ENCODE measurements at places on chromosomes 12 and 14. TPM values are rescaled to one million over a fixed set of nuclear protein-coding genes. Genes with fewer than 3 reads are reported as not detected.

DNA sequence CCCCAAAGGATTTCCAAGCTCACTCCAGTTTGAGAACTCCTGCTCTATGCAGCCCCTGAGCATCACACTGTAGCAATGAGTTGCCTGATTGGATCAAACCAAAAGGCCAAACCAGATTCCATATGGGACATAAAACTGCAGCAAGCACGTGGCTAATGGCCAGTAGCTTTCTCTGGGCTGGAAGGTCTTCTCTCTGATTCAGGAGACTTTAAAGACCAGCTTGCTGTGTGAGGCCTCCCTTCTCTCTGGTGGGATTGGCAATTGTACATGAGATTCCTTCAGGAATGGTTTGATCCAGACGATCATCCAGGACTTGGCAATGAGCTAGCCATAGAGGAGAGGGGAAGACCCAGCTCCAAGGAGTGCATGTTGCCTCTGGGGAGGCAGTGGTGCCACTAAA lies 50.2 kb downstream of the WSCD2 start:
- DNase-seq: no peak

DNA sequence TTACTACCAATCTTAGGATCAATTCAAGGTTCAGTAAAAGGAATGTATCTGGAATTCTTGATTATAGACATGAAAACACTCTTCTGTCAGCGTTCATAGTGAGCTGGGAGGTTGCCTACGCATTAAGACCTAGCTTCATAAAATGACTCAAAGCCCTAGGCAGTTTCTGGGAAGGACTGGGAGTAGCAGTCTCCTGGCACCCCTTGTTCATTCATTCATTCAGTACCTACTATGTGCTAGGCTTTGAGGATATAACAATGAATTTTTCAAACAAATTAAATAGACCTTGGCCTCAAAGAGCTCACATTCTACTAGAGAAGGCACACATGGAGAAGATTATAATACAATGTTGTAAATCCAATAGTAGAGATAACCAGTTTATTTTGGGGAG lies 46.1 kb downstream of the MDM2 start:
- no peak for DNase-seq

DNA sequence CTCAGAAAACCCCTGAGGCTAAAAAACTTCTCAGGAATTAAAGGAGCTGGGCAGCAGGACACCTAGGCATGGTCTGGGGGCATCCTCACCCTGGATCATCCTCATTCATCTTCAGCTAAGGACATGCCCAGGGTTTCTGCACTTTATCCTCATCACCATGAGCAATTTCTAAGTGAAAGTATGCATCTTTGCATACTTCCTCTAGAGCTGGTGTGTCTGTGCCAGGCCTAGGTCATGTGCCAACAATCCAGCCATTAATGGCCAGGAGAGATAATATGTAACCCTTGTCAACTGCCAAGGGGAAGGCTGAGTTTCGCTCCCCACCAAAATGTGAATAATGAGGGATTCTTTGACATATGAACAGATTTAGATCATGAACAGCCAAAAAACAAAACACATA lies 160.5 kb downstream of the KITLG start:
- no peak for DNase-seq

GRCh38 chr12:55996201-55996714 lies 818 bp upstream of the SUOX start:
- peak; percentile 71 for DNase-seq

DNA sequence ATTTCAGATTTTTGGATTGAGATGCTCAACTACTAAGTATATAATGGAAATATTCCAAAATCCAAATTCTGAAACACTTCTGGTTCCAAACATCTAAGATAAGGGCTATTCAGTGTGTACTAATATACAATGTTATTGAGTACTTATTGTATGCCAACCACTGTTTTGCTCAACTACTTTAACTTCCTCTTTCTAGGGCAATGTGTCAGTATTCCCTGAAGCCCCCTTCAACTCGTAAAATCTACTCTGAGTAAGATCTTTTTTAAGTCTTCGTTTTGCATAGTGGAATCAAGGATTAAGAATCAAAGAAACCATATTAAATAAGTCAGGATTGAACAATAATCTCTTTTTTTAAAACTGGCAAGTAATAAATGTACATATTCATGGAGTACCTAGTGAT lies 45.5 kb downstream of the SPATA7 start:
- DNase-seq: no peak

DNA sequence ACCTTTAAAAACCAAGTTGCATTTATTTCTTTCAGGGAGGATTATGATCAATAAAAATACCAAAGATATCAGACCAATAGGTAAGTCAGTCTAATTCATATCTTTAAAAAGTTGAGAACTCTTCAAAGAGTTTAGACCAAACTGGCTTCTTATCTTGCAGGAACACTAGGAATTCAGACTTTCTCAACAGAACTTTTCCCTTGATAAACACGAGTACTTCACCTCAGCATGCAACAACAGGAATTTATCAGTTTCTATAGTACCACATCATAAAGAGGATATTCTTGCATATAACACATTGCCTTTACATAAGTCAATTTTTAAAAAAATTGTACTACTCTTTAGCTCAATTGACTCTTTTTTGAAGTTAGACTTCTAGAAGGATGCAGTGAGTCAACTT lies 68.2 kb downstream of the DNAI7 start:
- DNase-seq: no peak

DNA sequence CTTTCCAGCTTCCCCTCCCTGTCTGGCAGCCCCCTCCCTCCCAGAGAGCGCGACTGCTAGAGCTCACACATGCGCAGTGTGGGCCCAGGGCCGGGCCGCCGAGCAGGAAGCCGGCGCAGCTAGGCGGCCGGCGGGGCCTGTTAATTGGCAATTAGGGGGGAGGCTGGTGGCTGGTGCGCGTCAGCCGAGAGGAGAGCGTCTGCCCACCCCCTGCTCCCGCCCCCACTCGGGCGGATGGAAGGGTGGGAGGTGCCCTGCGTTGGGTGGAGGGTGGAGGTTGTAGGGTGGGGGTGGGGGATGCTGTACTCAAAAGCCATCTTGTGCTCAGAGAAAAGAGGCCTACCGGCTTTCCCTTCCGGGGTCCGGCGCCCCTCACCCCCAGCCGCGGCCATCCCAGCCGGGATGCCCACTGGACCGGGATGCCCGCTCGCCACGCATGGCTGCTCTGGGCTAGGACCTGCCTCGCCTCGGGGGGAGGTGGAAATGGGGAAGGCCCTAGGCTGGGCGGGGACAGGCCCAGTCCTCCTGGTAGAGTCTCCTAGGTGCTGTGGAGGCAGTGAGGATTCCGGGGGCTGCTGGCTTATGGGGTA lies 9.2 kb downstream of the HOXC8 start:
- peak; percentile 85 for DNase-seq

GUCY2C gene
- polyA plus RNA-seq: 0.33 TPM

OTUB2 gene
- 1.0 TPM for polyA plus RNA-seq

GRCh38 chr12:2443776-2444175 lies 351.0 kb upstream of the FKBP4 start:
- no peak for DNase-seq

- DNase-seq: no peak
These were observed 53.9 kb upstream of the STRN3 start for GRCh38 chr14:31080056-31080455.

DNA sequence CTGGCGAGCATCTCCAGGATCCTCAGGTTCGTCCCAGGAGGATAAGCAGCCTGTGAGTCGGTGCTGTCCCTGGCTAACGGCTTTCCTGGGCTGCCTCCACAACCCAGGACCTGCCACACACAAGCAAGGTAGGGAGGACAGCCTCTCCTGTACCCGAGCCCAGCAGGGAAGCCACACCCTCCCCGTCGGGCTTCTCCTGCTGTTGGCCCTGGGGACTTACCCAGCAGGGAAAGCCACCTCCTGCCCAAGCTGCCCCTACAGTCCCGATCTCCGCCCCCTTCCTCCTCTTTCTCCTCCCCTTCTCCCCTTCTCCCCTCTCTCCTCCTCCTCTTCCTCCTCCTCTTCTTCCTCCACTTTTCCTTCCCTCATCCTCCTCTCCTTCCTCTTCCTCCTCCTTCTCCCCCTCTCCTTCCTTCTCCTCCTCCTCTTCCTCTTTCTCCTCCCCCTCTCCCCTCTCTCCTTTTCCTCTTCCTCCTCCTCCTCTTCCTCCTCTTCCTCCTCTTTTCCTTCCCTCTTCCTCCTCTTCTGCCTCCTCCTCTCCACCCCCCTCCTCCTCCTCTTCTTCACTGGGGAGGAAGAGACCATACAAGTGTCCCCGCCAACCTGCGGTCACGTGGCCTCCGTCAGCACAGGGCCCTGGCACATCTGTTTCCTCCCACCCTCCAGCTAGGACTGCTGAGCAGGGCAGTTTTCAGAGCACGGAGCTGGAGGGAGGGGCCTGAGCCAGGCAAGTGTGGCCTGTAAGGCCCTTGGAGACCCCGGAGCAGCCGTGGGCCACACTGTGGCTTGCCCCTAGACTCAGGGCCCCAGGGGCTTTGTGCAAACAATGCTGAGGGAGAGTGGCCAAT lies 17.3 kb upstream of the RFLNA start:
- no peak for DNase-seq

TEDC1 gene
- 6.6 TPM for polyA plus RNA-seq

- no peak for DNase-seq
These were observed 502 bp downstream of the SMARCD1 start for GRCh38 chr12:50085615-50086072.

GRCh38 chr12:3973973-3974644 lies 100.9 kb upstream of the PARP11 start:
- no peak for DNase-seq

GRCh38 chr12:114119316-114119715 lies 153.2 kb upstream of the RBM19 start:
- no peak for DNase-seq

DDX51 gene
- 12.5 TPM for polyA plus RNA-seq

- no peak for DNase-seq
These were observed 41.1 kb upstream of the CLMN start for GRCh38 chr14:95360828-95361227.

GRCh38 chr12:91744597-91744996 lies 401.0 kb downstream of the BTG1 start:
- DNase-seq: no peak

- DNase-seq: no peak
These were observed 18.6 kb downstream of the C12orf75 start for GRCh38 chr12:105349138-105349537.

CFAP251 gene
- polyA plus RNA-seq: 0.74 TPM

DNA sequence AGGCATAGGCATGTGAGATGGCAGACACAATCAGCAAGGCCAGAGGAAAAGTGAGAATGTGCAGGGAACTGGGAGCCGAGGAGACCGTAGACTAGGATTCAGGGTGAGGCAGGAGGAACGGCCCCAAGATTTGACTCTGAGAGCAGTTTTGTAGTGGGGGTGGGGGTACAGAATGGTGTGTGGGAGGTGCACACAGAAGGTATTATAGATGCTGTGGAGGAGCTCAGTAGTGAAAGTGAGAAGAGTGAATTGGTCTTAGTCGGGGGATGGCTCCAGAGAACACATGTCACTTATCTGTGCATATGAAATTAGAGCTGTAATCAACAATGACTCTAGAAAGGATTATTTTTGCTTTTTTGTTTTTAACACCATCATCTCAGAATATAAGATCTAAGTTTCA lies 11.9 kb downstream of the ZNF664 start:
- no peak for DNase-seq

GRCh38 chr12:127556231-127556886 lies 710.6 kb upstream of the TMEM132C start:
- DNase-seq: no peak

DNA sequence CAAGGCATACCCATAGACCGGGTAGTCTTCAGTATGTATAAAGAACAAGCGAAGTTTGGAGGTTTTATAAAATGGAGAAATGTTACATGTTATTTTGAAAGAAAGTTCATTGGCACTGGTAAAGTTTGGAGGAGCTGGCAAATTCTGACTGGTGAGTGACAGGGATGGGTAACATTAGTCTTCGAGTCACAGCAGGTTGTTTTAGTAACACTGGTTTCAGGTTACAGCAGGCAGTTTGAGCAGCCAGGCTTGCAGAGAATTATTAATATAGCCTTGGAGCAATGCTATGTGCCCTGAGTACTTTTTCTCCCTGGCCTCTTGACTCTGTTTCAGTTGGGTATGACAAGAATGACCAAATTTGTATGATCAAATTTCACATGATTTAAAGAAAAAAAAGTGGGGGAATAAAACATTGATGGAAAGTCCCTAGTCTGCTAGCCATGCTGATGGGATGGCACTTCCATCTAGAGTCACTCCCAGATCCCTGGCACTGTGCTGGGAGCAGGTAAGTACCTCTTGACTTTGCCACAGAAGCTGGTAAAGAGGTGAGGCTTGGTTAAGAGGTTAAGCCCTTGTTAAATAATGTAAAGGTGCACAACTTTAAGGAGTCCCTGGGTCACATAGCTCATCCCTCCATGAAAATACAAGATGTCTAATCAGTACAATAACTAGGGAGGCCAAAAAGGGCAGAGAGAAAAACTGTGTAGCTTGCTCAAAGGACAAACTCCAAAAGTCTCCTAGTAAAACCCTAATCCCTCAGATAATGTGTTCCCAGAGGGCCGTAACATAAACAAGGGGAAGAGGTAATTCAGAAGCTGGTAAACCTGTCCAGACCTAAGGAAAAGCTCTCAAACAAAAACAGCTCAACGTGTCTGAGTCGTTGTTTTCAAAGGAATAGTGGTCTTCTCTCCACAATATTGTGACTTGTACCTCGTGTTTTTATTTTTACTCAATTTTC lies 12.7 kb upstream of the SVOP start:
- DNase-seq: no peak

- DNase-seq: no peak
These were observed 386 bp downstream of the HDAC7 start for GRCh38 chr12:47819138-47819895.

DNA sequence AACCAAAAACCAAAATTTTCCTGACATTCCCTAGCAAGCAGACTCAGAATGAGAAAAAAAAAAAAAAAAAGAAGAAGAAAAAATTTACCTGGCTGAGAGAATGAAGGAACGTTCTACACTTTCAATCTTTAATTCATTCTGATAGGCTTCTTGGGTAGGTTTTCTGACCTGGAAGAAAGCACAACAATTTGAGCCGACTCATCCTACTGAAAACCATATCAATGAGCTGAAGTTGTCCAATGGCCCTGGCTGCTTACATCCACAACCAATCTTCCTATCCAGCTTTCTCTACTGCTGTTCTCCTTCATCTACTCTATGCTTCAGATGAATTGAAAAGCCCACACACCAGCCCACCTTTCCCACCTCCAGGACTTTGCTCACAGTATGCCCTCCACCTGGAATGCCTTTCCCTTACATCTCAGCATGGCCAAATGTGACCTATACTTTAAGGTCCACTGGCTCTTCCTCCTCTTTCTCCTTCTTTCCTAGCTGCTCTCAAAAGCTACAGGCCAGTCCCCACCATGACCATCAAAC lies 31.6 kb upstream of the NR2C1 start:
- DNase-seq: no peak

MFAP5 gene
- 209 TPM for polyA plus RNA-seq

BAZ1A gene
- not detected for polyA plus RNA-seq

FSCB gene
- not detected for polyA plus RNA-seq

KRT83 gene
- not detected for polyA plus RNA-seq

GRCh38 chr12:3332188-3332587 lies 158.8 kb upstream of the PRMT8 start:
- no peak for DNase-seq
